ENCODE measurements at places on chromosomes 7 and 10. TPM values are rescaled to one million over a fixed set of nuclear protein-coding genes. Genes with fewer than 3 reads are reported as not detected.

The FIS1 gene
- total RNA-seq = 136 TPM

The FAM25G gene
- not detected for total RNA-seq

The GAD2 gene
- total RNA-seq = not detected

The TUBAL3 gene
- not detected for total RNA-seq

The SUPV3L1 gene
- total RNA-seq = 34.5 TPM

The WEE2 gene
- total RNA-seq = not detected

The TAS2R4 gene
- total RNA-seq = 2.9 TPM

The CALHM1 gene
- not detected for total RNA-seq

The MYL10 gene
- total RNA-seq = not detected

Measured in osteoblast (primary cell).